ENCODE measurements at places on chromosomes 1 and 21.

- no peak for DNase-seq
Measured at GRCh38 chr1:196677781-196678509, 26.1 kb downstream of the CFH start.

DNA sequence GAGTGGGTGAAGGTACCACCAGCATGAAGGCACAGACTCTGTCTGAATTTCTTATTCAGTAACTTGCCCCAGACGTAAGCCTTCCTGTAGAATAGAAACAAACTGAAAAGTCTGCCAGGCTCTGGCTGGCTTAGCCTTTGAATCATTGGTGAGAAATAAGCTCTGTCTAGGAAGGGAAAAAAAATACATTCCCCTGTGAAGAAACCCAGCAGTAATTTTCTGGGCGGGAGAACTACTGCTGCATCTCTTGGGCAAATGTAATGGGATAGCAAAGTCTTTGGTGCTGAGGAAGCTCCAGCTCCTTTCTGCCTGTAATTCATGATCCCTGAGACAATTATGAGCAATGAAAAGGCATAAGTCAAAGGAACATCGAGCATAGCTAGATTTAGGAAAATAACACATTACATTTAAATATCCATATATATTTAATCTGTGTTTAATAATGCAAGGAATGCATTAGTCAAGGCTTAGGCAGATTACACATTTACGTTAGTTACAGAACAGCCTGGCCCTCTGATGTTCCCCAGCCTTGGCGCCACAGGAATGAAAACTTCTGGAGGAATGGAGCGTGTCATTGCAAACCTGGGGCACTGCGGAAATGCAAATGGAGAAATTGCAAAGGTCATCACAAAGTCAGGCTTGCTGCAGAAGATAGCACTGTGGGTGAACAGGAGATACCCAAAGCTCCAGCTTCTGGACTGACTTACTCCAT is 216.3 kb upstream of the CAMK1G start:
- no peak for DNase-seq

DNA sequence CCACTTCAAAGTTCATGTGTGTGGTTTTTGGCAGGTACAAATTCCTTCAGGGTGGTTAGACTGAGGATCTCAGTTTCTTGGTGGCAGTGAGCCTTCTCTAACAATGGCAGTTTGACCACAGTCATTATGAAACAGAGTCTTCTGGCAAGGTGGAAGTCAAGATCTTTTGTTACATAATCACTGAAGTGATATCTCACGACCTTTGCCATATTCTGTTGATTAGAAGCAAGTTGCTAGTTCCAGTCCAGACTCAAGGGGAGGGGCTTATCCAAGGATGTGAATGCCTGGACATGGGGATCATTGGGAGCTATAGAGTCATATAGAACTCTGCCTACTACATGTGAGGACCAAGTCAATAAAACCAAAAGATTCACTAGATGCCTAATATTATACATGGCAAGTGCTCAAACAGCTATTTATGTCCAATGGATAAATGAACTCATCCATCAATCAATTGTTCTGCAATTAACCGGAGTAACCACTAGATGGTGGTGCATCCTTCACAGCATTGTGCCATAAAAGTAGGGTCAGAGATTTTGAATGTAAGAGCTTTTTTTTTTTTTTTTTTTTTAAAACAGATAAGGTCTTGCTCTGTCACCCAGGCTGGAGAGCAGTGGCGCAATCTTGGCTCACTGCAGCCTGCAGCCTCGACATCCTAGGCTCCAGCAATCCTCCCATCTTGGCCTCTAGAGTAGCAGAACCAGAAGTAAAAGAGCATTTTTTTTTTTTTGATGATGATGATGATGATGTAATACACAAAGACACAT is 131.9 kb downstream of the CRB1 start:
- peak; percentile 26 for DNase-seq

DNA sequence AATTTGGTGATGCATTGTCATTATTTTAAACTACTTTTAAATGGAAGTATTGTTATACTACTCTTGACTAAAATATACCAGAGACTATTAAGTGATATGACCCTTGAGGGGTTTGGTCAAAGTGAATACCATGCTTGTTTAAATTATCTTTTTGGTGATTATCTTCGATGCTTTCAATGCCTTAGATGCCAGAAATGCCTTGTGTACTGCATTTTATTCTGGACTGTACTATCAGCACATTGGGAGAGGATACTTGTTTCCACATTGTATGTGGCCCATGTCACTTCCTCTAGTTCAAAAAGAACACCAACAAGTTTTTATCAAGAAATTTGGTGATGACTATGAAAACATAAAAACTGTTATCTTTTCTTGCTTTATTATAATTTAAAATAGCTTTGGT is 16.3 kb downstream of the MAP3K7CL start:
- no peak for DNase-seq

GRCh38 chr1:178945763-178946266 is 74.9 kb upstream of the ANGPTL1 start:
- DNase-seq = no peak

DNA sequence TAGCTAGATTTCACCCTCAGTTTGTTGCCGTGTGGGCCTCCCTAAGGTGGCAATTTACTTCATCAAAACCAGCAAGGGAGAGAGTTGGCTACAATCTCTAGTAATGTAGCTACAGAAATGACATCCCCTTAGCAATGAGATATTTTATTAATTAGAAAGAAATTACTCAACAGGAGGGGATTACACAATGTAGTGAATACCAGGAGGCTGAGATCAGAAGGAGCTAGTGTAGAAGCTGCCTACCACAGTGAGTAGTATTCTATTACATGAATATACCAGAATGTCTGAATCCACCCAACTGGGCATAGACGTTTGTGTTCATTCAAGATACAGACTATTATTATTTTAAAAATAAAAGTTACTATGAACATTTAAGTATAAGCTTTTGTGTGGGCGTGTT is 868.2 kb upstream of the CXADR start:
- DNase-seq = no peak

DNA sequence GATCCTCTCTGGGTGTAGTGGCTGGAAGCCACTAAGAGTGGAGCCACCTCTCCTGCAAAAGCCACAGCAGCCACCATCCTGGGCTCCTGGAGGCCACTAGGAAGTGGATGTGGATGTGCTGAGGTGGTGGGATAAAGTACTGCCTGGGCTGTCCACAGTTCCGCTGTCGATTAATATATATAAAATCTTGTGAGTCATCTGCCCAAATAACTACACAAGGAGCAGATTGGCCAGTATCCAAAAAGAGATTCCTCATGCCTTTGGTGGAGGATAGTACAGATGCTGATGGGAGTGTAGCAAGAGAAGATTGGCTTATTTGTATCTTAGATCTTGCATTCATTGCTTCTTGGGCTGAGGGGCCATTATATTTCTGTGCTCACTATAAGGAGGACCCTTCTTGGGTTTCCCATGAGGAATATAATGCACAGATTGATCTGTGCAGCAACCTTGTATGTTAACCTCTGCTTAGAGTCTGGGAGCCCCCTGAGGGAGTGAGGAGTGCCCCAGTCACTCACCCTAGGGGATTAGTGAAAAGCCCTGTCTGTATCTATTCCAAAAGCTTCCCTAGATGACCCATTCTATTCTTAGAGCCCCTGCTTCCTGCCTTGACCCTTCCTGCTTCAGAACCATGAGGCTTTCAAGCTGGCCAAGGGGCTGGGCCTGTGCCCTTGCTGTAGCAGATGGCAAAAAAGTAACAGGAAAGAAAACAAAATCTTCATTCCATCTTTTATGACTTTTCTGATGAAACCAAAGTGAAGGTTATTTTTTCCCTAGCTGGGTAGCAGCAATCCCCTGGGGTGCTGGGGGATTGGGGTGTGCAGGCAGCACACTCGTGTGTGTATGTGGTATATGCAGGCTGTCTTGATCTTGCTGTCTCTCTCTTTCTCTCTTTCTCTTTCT is 31.7 kb downstream of the RCSD1 start:
- no peak for DNase-seq

GRCh38 chr1:28050776-28051175 is 37.6 kb downstream of the EYA3 start:
- DNase-seq = no peak

DNA sequence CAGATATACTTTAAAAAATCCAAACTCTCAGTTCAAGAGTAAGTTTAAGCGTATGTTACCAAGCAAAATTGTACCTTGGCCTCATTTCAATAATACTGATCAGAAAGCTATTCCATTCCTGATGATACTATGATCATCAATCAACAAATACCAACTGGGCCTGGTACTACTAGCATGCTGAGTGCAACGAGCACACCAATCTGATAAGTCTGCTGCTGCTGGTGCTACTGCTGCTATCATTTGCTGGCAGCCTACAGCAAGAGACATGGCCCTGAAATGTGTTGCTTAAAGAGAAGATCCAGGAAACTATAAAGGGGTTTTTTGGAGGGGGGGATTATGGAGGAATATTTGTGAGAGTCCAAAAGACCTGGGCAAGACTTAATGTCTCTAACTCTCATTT is 39.7 kb downstream of the NME7 start:
- no peak for DNase-seq

DNA sequence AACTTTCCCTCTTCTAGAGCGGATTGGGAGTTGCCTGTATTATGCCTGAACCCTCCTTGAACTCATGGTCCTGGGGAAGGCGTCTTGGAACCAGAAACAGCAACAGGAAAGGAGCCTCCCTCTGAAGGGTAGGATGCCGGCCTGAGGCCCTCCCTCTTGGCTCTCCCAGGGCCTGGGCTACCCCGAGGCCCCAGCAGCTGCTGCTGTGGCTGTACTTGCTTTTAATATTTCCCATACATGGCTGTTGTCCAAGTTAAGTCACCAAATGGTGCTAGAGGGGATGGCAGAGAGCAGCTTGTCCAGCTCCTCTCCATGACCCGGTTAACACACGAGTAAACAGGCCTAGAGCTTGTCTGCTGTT is 10.5 kb downstream of the CHRNB2 start:
- no peak for DNase-seq

GRCh38 chr1:53810007-53810406 is 28.1 kb downstream of the NDC1 start:
- no peak for DNase-seq

Measured in GDM1 (cell line).